Activated effector memory CD4-positive, alpha-beta T cell treated with anti-CD3 and anti-CD28 coated beads, Interleukin-2, amount 50 U/mL, for 16 hours (primary cell): ENCODE measurements at places on chromosomes 13 and 19.

DNA sequence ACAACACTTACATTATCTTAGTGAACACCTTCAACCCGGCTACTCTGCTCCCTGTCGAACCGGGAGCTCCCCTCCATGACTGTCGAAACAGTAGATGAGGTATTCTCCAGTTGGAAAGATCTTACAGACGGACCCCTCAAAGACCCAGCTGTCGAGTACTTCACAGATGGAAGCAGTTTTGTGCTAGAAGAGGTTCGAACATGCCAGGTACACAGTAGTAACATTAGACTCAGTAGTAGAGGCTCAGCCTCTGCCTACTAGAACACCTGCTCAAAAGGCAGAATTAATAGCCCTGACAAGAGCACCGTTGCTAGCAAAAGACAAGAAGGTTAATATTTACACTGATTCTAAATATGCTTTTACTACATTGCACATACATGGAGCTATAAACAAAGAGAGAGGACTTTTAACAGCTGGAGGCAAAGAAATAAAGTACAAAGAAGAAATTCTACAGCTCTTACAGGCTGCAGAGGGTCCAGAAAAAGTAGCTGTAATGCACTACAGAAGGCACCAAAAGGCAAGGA, 13.6 kb upstream of the SLC15A1 start:
- DNase-seq, result no peak

GRCh38 chr13:62847520-62847919, 1431.9 kb upstream of the PCDH20 start:
- DNase-seq, result no peak

DNA sequence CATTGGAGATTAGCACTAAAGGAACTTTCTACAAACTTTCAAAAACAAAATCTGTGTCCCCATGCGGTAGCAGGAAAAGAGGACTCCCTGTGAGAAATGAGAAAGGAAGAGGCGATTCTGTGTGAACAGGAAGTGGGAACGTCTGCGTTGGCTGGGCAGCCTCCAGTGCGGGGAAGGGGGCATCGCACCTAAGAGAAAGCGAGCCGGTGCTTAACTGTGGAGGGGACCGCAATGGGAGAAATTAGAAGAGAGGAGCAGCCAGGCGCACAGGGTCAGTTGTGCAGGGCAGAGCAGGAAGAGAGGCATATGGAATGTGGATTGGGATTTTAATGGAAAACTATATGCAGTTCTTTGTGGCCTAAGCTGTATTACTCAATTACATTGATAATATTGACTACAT, 77.4 kb upstream of the DOCK9 start:
- no peak for DNase-seq

DNA sequence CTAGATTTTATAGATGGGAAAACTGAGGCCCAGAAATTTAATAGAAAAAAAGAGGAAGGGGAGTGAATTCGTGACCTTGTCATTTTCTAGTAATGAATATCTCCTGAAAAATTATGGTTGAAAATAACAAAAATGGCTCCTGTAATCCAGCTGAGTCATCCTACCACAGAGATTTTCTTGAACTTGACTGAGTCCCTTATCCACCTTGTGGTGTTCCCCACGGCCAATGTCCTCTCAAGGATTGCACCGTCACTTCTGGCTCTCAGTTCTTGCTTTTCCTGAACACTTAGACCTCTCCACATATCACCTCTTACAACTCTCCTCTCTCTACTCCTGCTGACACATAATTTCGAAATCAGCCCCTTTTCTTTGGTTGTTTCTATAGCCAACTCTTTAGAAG, 1.2 kb upstream of the KATNAL1 start:
- no peak for DNase-seq

DNA sequence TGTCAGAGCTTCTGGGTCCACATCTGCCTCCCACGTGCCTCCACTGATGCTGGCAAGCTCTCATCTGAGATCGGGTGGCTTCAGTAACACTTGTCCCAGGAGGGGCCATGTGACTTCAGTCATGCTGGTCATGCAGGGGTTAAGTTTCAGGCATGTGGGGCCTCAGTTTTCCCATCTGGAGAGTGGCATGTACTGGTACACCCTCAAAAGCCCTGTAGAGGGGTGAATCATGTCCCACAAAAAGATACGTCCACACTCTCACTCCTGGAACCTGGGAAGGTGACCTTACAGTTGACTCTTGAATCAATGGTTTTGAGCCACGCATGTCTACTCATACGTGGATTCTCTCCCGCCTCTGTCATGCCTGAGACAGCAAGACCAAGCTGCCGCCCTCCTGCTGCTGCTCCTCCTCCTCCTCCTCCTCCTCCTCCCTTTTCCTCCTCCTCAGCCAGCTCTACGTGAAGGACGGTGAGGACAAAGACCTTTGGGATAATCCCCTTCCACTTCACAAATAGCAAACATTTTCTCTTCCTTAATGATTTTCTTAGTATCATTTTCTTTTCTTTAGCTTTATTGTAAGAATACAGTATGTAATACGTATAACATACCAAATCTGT, 53.7 kb downstream of the COMP start:
- DNase-seq, result no peak
